NCI-H774 (cell line): ENCODE measurements at places on chromosomes 3 and 15.

DNA sequence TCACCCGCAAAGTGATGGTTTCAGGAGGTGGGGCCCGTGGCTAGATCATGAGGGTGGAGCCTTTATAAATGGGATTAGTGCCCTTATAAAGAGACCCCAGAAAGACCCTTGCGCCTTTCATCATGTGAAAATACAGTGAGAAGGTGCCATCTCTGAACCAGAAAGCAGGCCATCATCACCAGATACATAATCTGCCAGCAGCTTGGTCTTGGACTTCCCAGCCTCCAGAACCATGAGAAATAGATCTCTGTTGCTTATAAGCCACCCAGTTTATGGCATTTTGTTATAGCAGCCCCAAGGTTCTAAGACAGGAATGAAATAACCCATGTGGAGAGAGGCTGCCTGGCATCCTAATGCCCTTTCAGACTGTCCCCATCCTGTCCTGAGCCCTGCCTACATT, 127.8 kb upstream of the SMAD3 start:
- no peak for DNase-seq

DNA sequence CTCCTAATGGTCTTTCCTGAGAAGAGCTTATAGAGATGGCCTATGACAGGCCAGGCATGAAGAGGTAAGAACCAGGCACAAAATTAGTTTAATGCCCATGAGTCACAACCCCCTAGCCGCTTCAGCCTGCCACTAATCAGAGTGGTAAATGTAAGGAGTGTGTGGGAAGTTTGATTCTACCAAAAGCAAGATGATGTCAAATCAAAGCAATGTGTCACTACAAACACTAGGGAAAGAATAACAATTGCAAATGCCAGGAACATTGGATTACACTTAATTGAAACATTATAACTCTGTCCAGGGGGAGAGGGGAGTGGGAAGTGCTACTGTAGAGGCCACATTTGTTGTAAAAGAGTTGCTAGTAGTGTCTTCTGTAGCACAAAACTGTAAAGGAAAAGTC, 596.6 kb upstream of the AGTR1 start:
- DNase-seq = no peak

- no peak for DNase-seq
Measured at GRCh38 chr3:115322901-115323300, 175.8 kb upstream of the ZBTB20 start.

DNA sequence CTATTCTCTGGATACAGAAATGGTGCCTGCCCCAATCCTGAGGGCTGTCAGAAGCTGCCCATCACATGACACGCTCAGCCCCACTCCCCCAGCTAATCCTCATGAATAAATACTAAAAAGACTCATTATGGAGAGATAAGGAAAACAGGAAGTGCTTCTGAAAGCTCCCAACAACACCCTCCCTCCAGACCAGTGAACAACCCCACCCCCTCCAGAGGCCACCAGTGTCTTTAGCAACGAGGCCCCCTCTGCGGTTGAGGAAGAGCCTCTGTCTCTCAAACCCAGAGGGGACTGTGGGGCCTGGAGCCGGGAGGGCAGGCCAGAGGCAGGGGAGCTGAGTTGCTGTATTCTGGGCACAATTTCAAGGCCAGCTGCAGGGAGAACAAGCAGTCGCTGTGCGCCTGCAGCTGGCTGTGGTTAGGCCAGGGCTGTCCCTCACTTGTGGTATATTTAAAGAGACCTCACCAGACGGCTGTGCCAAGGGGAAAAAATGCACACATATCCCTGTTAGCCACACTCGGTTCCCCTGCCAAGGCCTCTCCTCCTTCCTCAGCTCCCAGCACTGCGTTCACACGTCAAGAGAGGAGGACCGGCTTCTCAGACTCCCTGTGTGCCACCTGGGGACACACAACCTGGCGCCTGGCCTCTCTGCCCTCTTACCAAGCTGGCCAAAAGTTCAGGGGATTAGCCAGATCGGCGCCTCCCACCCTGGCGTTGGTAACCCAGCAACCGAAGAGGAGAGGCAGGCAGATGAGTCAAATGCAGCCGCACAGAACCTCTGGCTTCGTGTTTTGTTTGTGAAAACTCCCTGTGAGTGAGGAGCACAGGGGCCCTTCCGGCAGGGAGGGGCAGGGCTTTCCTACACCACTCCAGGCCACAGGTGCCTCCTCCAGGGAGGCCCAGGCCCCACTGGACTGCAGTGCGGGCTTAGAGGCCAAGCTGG, 101.2 kb upstream of the ETV5 start:
- DNase-seq = no peak

DNA sequence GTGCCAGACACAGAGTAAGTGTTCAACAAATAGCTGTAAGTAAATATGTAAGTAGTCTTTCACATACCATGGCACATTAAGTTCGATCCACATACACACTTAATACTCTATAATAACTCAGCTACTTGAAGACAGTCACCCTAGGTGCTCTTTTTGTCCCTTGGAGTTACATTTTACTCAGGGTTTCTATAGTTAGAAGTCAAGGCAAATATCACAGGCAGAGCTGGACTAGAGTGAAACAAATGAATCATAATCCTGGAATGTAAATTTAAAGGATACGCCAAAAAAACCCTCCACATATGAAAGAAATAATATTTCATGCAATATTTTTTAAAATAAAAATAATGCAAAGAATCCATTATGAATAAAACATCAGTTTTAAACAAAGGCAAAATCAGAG, 461.8 kb downstream of the MAGI1 start:
- DNase-seq = no peak

- DNase-seq = no peak
Measured at GRCh38 chr3:57942872-57943283, 65.3 kb upstream of the FLNB start.

GRCh38 chr3:1348547-1348946, 255.7 kb downstream of the CNTN6 start:
- no peak for DNase-seq

DNA sequence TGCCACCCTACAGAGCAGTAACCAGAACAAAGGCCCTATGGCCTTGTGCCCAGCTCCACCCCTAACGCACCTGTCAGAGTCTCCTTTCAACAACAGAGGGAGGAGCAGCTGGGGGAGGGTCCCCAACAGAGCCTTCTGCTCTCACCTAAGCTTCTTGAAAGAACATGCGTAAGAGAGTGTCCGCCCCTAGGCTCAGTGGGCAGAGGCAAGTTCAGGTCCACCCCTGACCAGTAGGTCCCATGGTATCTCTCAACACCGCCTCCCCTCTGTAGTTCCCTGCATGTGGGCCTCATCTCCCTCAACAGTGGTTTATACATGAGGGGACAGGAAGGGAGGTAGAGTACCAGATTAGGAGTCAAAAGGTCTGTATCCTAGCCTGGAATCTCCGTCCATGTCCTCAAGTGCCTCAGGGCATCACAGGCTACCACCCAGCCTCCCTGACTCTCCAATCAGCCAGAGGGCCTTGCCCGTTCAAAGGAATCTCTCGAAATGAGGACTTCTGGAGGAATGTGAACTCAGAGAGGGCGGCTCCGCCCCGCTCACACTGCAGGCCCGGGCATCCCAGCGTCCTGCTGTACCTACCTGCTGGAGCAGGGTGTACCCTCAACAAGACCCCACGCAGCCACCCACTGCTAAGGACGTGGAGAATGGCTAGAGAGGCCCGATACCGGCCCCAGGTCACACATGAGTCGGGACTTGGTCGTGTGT, 680 bp downstream of the POC1A start:
- DNase-seq = peak; percentile 17

DNA sequence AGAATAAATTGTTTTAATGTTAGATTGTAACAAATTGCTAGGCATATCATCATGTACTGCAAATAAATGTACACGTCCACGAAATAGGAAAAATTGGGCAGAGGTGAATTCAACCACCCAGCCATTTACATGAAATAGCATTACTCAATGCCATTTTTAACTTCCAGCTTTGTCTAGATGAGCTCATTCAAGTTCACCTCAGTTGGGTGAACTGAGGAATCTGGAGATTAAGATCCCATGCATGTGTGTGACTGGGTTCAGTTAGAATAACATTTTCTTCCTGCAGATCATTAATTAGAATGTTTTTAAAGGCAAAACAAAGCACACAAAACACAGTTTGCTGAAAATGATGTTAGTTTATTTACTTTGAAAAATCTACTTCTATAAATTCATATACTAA, 767.8 kb upstream of the GOLIM4 start:
- DNase-seq = no peak

DNA sequence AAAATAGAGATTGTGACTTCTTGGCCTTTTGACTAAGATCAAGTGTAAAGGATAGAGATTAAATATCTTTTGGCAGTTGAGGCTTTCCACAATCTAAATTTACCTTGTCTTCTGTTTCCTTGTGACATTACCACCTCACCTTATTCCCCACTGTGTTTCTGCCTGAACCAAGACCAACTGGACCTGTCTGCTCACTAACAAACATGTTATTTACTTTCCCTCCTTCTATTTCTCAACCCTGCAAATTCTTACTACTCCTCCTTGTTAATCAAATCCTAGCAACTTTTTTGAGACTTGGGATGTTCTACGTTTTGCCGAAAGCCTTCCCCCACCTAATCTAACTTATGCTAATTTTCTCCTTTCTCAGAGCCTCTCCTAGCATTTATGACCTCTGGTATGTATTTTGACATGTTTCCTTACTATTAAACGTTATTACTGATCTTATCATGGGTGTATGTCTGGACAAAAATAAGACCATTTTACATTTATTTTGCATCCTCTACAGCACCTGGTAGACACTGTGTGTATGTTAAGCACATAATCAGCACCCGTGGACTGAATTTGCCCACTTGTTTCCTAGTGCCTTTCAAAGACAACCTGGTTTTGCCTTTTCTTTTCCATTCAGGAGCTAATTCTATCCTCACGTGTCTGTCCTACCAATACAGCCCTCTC, 7.6 kb upstream of the CCNL1 start:
- DNase-seq = no peak

- DNase-seq = no peak
Measured at GRCh38 chr3:115401851-115402501, 221.3 kb upstream of the GAP43 start.

DNA sequence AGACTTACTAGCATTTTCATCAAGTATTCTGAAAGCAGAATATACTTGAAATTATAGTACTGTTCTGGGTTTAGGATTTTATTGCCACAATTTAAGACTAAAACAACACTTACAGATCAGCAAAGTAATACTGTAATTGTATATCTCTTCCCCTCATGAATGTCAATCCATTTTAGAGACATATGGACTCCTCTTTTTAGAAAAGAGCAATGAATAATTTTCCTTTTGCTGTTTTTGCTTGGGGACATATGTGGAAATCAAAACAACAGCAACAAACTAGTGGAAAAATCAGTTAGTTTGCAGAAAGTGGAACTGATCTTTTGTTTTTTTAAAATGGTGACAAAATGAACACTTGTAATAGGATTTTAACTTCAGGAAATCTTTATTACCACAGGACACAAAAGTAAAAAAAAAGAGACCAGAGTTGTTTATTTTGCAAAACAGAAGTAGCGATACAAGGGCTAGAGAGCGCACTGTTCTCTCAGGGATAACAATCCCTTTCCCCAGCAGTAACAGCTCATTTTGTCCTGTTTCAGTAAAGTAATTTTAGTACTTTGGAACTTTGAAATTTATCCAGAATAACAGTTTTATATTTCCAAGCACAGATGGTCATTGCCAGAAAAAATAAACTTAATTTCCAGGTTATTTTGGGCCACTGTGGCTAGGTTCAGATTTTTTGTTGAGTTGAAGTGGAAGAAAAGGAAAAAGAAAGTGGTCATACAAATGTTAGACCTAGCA, 17.1 kb downstream of the LEKR1 start:
- DNase-seq = no peak

DNA sequence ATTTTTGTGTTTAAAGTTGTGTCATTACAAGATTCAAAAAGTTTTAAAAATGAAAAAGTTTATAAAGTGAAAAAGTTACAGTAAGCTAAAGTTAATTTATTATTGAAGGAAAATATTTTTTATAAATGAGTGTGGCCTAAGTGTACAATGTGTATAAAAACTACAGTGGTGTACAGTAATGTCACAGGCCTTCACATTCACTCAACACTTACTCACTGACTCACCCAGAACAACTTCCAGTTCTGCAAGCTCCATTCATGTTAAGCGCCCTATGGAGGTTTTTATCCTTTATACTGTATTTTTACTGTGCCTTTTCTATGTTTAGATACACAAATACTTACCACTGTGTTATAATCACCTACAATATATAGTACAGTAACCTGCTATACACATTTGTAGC, 76.3 kb downstream of the DTWD1 start:
- no peak for DNase-seq

GRCh38 chr3:72393455-72393854, 454.8 kb downstream of the SHQ1 start:
- DNase-seq = no peak
